ENCODE measurements at places on chromosomes 5 and 9.

GRCh38 chr5:109982966-109983534 lies 293.3 kb downstream of the MAN2A1 start:
- no peak for DNase-seq

GRCh38 chr5:9401786-9402472 lies 143.9 kb downstream of the SEMA5A start:
- DNase-seq: no peak

- DNase-seq: peak; percentile 79
Measured at GRCh38 chr9:131590907-131591844, 45.9 kb downstream of the PRRT1B start.

GRCh38 chr9:35618854-35619799 lies 914 bp upstream of the CD72 start:
- DNase-seq: peak; percentile 87

GRCh38 chr9:73006986-73007385 lies 54.1 kb upstream of the ALDH1A1 start:
- no peak for DNase-seq

GRCh38 chr9:127444283-127444920 lies 6.8 kb downstream of the RPL12 start:
- DNase-seq: no peak

GRCh38 chr5:171999877-172000276 lies 6.6 kb downstream of the FBXW11 start:
- DNase-seq: no peak

GRCh38 chr9:115531410-115532125 lies 413.6 kb upstream of the TNC start:
- DNase-seq: no peak

DNA sequence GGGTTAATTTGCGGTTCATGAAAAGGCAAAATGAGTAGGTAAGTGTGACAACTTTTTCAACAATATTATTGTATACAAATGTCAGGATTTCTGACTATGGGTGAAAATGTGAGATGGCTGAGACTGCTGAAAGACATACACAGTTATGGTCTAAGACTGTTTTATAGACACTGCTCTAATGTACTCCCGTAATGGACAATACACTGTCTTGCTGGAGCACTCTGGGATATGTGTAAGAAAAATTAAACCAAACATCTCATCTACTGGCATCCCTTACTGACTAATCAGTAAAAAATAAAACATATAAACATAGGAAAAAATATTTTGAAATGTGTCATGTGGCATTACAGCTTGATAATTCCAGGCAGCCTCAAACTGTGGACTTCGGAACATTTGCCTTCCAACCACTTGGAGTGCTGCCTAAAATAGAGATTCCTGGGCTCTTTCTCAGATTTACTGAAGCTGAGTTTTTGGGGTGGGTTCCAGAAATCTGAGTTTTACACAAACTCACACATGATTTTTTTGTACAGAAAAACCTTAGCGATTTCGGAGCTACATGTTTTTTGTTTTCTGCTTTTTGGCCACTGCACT lies 233.9 kb upstream of the TBCA start:
- DNase-seq: no peak

- no peak for DNase-seq
Measured at GRCh38 chr5:133934311-133934710, 34.1 kb downstream of the C5orf15 start.

DNA sequence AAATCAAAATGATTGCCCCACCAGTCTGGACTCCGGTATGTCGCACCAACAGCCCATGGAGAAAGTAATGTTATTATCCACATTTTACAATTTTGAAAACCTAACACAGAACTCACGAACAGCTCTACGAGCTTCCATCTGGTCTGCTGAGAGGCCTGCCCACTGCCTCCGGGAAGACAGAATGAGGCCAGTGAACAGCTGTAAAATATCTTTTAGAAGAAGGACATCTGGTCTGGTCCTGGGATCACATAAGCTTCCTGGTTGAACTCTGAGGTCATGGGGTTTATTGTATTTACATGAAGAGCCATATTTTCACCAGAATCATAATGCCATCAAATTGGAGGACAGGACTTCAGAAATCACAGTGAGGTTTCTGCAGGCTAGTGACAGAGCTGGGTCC lies 89.0 kb downstream of the FRMD3 start:
- DNase-seq: no peak

- no peak for DNase-seq
Measured at GRCh38 chr9:101421653-101422065, 13.9 kb downstream of the ALDOB start.

GRCh38 chr9:100011062-100011681 lies 87.6 kb downstream of the ERP44 start:
- peak; percentile 51 for DNase-seq

- no peak for DNase-seq
Measured at GRCh38 chr9:117718085-117718484, 13.9 kb downstream of the TLR4 start.

DNA sequence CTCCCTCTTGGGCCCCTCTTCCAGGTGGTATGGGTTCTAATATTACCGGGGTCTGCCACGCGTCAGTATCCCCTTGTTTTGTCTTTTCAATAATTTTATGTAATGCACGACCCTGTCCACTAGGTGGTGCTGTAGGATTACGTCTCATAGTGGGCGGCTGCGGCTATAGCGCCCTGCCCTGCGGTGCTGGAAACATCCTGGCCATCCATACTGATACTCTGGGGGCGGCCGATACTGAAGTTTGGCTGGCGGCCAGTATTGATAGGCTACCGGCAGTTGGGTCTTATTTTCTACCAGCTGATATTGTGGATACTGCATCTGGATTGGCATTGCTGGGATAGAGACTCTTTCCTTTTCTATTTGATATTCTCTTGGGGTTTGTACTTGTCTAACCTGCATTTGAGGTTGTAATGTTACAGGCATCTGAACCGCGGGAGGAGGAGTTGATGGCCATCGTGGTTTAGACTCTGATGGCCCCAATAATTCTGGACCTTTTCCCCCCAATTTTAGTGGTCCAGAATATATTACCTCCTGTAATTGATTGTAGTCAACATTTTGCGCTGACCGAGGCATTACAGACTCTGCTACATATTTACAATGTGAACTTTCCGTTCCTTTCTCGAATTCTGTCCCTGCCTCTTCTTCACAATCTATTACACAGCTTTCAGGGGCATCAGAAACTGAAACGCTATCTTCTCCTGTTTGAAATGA lies 3.3 kb upstream of the TMEM141 start:
- DNase-seq: peak; percentile 80

GRCh38 chr9:80351612-80352011 lies 779.8 kb downstream of the TLE4 start:
- DNase-seq: no peak

Data from immature natural killer cell (primary cell).